Activated T-helper 2 cell treated with anti-CD3 and anti-CD28 coated beads, Interferon-gamma antibody, Interleukin-2, Interleukin-4, amounts not matched to agents 10 μg/mL and 5 μg/mL and 100 μg/mL, durations not matched to agents 14 hours and 24 hours and 36 hours (primary cell): ENCODE measurements at places on chromosomes 4 and X. TPM values are rescaled to one million over a fixed set of nuclear protein-coding genes. Genes with fewer than 3 reads are reported as not detected.

GRCh38 chr4:174537634-174538033, 15.3 kb upstream of the HPGD start:
- H3K27me3 ChIP-seq: peaks cover 2% of the 10 kb centered on the region
- H3K4me3 ChIP-seq: no peak overlapping the region
- H3K4me1 ChIP-seq: peaks cover 5% of the 10 kb centered on the region
- no peaks in the 10 kb centered on the region for H3K36me3 ChIP-seq
- no peak for DNase-seq
- no peak overlapping the region for H3K27ac ChIP-seq

DNA sequence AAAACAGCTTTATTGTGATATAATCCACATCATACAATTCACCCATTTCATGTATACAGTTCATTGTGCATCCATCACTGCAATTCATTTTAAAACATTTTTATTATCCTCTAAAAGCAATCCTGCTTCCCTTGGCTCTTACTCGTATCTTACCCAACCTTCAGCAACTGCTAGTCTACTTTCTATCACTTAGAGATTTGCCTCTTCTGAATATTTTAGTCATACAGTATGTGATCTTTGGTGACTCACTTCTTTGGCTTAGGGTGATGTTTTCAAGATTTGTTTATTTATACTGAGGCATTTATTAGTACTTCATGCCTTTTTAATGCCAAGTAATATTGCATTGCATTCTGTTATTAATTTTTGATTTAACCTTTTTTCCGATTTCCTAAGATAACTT, 15.0 kb upstream of the MSMO1 start:
- peaks cover 9% of the 10 kb centered on the region for H3K4me1 ChIP-seq
- no peaks in the 10 kb centered on the region for H3K27me3 ChIP-seq
- H3K4me3 ChIP-seq: no peak overlapping the region
- no peak overlapping the region for H3K27ac ChIP-seq

DNA sequence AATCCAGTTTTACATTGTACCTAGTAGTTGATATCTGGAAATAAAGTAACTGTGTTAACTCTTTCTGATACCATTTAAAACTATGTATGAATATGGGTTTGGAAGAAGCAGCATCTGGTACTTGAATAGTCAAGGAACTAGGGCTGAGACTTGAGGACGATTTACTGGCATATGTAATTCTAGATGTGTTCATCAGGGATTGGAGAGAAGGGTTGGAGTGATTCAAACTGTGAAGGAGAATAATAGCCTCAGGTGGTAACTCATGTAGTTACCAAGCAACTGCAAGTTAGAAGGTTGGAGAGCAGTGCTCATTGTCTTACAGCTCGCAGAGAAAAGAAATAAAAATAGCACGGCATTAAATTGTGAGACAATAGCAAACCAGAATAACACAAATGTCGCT, 29.5 kb upstream of the TXLNG start:
- no peaks in the 10 kb centered on the region for H3K27me3 ChIP-seq
- peaks cover 34% of the 10 kb centered on the region for H3K36me3 ChIP-seq
- H3K4me3 ChIP-seq: no peak overlapping the region
- no peak for DNase-seq

DNA sequence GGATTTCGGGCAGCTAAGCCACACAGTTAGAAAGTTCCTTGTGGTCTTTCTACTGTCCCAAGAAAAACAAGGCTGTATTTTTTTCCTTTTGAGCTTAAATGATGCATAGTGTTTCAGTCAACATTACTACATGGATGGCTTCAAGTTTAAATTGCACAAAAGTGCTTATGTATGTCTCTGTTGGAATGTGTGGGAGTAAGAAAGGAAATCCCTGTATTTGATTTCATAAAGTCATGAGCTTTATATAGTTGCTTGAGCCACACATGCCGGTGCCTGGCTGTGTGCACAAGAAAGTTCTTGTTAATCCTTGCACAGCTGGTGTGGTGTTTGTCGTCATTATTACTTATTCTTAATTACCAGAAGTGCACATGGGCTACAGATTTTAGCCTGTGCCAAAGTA, 262.2 kb downstream of the ARHGAP10 start:
- no peak overlapping the region for H3K4me3 ChIP-seq
- DNase-seq: no peak
- H3K36me3 ChIP-seq: peaks cover 4% of the 10 kb centered on the region
- no peak overlapping the region for H3K27ac ChIP-seq
- peaks cover 3% of the 10 kb centered on the region for H3K4me1 ChIP-seq
- H3K27me3 ChIP-seq: no peaks in the 10 kb centered on the region

DNA sequence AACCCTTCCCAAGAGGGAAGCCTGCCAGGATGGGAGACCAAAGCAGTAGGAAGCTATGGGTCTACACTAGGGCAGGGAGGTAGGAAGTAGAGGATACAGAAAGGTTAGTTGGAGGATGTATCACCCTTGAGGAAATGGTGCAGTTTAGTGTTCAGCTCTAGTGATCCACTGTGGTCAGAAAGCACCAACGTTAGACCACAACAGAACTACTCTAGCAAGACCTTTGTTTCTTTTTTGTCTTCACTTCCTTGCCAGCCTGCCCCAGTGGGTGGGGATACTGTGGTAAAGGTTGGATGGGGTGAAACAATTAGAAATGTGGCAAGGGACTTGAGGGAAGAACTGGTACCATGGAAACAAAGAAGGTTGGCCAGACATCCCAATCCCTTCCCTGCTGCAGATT, 83.3 kb downstream of the DDIT4L start:
- peak; percentile 26 for DNase-seq
- H3K27me3 ChIP-seq: no peaks in the 10 kb centered on the region
- no peak overlapping the region for H3K4me3 ChIP-seq
- H3K36me3 ChIP-seq: no peaks in the 10 kb centered on the region

DNA sequence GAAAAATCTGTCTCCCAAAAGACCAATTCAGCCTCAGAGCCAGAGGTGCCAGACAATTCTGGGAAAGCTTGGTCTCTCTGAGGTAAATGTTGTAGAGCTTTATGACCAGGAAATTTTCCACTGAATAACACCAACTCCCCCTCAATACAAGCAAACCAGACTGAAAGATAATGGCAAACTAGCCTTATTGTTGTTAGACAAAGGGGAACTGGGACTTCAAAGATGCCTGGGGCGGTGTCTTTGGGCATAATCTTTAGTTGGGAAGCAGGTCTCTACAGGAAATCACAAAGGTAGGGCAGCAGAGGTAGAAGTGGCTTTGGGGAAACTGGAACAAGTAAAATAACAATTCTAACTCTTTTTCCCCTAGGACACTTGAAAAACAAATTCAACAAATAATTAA, 12.0 kb downstream of the COL4A6 start:
- no peak for DNase-seq
- H3K36me3 ChIP-seq: no peaks in the 10 kb centered on the region
- H3K4me1 ChIP-seq: no peaks in the 10 kb centered on the region
- H3K27ac ChIP-seq: no peak overlapping the region

GRCh38 chrX:19343085-19343534, 617 bp upstream of the PDHA1 start:
- no peaks in the 10 kb centered on the region for H3K27me3 ChIP-seq
- H3K4me1 ChIP-seq: peaks cover 15% of the 10 kb centered on the region
- H3K27ac ChIP-seq: peak overlapping the region; percentile 28
- H3K36me3 ChIP-seq: no peaks in the 10 kb centered on the region
- H3K4me3 ChIP-seq: peak overlapping the region; percentile 85

Gene TMEM31
- not detected in 2 replicates for total RNA-seq

DNA sequence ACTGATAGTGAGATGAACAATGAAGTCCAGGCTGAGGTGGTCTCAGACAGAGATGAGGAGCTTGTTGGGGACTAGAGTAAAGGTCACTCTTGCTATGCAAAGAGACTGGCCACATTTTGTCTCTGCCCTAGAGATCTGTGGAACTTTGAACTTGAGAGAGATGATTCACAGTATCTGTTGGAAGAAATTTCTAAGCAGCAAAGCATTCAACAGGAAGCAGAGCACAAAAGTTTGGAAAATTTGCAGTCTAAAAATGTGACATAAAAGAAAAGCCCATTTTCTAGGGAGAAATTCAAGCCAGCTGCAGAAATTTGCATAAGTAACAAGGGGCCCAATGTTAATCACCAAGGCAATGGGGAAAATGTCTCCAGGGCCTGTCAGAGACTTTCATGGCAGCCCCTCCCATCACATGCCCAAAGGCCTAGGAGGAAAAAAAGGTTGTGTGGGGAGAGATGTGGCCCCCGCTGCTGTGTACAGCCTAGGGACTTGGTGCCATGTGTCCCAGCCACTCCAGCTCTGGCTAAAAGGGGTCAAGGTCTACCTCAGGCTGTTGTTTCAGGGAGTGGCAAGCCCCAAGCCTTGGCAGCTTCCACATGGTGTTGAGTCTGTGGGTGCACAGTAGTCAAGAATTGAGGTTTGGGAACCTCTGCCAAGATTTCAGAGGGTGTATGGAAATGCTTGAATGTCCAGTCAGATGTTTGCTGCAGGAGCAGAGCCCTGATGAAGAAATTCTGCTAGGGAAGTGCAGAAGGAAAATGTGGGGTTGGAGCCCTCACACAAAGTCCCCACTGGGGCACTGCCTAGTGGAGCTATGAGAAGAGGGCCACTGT, 262.8 kb downstream of the DKK2 start:
- no peaks in the 10 kb centered on the region for H3K4me1 ChIP-seq
- H3K36me3 ChIP-seq: no peaks in the 10 kb centered on the region
- no peaks in the 10 kb centered on the region for H3K27me3 ChIP-seq
- no peak overlapping the region for H3K4me3 ChIP-seq

GRCh38 chr4:10197952-10198351, 81.4 kb upstream of the WDR1 start:
- peaks cover 2% of the 10 kb centered on the region for H3K27me3 ChIP-seq
- DNase-seq: no peak
- H3K4me1 ChIP-seq: no peaks in the 10 kb centered on the region
- H3K36me3 ChIP-seq: no peaks in the 10 kb centered on the region

Gene CXCL8
- total RNA-seq: 19.6 and 21.6 TPM in 2 replicates

Gene XAGE1A
- total RNA-seq: not detected in 2 replicates

- H3K4me1 ChIP-seq: peaks cover 68% of the 10 kb centered on the region
- no peaks in the 10 kb centered on the region for H3K27me3 ChIP-seq
- peak overlapping the region; percentile 79 for H3K4me3 ChIP-seq
- DNase-seq: no peak
These were observed 882 bp upstream of the CXCR3 start for GRCh38 chrX:71619193-71619592.

Gene MAOB
- total RNA-seq: 10.3 and 11.6 TPM in 2 replicates

Gene HELT
- not detected in 2 replicates for total RNA-seq

Gene POU4F2
- not detected in 2 replicates for total RNA-seq

Gene CLDN22
- not detected in 2 replicates for total RNA-seq

- no peak overlapping the region for H3K27ac ChIP-seq
- no peaks in the 10 kb centered on the region for H3K4me1 ChIP-seq
- peaks cover 25% of the 10 kb centered on the region for H3K27me3 ChIP-seq
- H3K4me3 ChIP-seq: no peak overlapping the region
These were observed 16.0 kb downstream of the IGFBP7 start for GRCh38 chr4:57093845-57094831.

Gene PFKFB1
- total RNA-seq: 0.25 and 0.50 TPM in 2 replicates

DNA sequence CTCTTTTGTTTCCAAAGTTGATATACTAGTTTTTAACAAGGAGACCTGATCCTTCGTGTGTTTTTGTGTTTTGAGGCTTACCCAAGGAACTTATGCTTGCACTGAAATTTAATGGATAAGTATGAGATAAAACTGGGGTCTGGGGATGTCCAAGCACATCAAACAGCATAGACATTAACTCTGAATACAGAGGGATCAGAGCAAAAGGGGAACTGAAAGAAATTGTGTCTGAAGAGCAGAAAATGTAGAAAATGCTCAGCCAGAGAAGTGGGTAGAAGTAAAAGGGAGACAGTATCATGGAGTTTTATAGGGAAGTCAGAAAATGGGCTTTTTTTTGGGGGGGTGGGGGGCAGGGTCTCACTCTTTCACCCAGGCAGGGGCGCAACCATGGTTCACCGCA, 695.4 kb downstream of the ARAP2 start:
- no peaks in the 10 kb centered on the region for H3K36me3 ChIP-seq
- no peak for DNase-seq
- no peaks in the 10 kb centered on the region for H3K27me3 ChIP-seq
- no peak overlapping the region for H3K4me3 ChIP-seq
- no peaks in the 10 kb centered on the region for H3K4me1 ChIP-seq

- H3K36me3 ChIP-seq: no peaks in the 10 kb centered on the region
- DNase-seq: no peak
- no peak overlapping the region for H3K27ac ChIP-seq
- H3K4me3 ChIP-seq: no peak overlapping the region
- peaks cover 10% of the 10 kb centered on the region for H3K4me1 ChIP-seq
- no peaks in the 10 kb centered on the region for H3K27me3 ChIP-seq
These were observed 359.9 kb downstream of the UNC5C start for GRCh38 chr4:95188701-95189370.

DNA sequence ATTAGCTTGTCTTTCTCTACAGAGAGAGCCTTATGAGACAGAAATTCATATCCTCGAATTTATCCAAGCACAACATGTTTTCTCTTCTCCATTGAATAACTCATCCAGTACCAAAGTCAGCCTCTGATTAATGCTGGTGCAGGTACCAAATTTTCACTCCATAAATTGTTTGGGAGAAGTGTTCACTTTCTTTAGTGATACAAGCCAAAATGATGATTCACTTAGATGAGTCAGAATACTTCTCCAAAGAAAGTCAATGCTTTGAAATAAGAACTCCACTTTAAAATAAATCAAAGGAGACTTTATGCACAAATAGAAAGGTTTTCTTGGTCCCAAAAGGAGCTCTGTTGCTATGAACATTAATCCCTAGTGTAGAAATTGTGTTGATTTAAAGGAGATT, 60.2 kb downstream of the MAOB start:
- no peak overlapping the region for H3K4me3 ChIP-seq

GRCh38 chr4:165222651-165222994, 15.3 kb downstream of the KLHL2 start:
- DNase-seq: no peak
- peaks cover 35% of the 10 kb centered on the region for H3K4me1 ChIP-seq
- peak overlapping the region; percentile 72 for H3K27ac ChIP-seq
- H3K36me3 ChIP-seq: peaks cover 51% of the 10 kb centered on the region
- H3K4me3 ChIP-seq: no peak overlapping the region
